ENCODE measurements at places on chromosomes 13 and 19. TPM values are rescaled to one million over a fixed set of nuclear protein-coding genes. Genes with fewer than 3 reads are reported as not detected.
A peak's percentile ranks its signal among the peaks of the same experiment; 100 is the strongest.

ELANE gene
- total RNA-seq = not detected

ZNF226 gene
- total RNA-seq = 8.8 TPM

LRRC8E gene
- 11.9 TPM for total RNA-seq

GPR12 gene
- total RNA-seq = not detected

TNFRSF19 gene
- 0.27 TPM for total RNA-seq

DNA sequence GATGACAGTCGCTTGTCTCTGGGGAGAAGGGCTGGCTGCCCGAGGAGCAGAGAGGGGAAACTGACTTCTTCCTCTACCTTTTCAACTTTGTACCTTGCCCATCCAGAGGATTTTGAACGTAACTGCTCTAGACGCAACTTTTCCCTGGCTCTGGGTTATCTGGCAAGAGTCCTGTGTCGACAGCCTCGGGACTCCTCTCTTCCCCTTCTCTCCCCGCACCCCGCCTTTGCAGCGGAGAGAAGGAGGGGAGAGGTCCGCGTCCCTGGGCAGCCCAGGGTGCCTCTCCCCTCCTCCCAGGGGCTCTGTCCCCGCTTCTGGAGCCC lies 574 bp downstream of the SH3GL1 start:
- no peak for DNase-seq

- no peak for DNase-seq
Observed at GRCh38 chr13:105719859-105720258, 815.6 kb downstream of the EFNB2 start.

GRCh38 chr13:112803422-112803821 lies 113.6 kb downstream of the ATP11A start:
- no peak for DNase-seq

DNA sequence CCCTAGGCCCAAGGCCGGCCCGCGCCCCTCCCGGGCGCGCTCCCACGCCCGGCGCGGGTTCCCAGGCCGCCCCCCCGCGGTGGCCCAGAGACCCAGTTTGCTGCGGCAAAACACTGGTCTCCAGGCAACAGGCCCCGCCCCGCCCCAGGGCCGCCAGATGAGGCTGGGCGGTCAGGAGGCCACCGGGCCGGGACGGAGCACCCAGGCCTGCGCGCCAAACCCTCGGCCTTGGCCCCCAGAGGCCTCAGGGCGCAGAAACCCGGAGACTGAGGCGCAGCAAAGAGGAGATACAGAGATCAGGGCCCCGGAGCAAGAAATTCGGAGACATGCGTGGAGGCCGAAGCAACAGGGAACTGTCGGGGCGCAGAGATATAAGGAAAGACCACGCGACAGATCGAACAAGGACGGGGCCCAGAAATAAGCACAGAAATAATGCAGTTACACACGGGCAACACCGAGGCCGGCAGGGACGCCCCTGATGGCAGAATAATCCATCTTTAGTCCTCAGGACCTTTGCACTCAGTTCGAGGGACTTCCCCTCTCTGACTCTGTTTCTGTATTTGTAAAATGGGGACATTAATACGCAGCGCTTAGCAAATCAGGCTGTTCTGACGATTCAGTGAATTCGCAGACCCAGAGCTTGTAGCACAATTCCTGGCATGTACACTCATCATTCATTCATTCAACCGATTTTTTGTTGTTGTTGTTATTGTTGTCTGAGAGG lies 20.8 kb upstream of the ERCC1 start:
- peak; percentile 86 for DNase-seq

DNA sequence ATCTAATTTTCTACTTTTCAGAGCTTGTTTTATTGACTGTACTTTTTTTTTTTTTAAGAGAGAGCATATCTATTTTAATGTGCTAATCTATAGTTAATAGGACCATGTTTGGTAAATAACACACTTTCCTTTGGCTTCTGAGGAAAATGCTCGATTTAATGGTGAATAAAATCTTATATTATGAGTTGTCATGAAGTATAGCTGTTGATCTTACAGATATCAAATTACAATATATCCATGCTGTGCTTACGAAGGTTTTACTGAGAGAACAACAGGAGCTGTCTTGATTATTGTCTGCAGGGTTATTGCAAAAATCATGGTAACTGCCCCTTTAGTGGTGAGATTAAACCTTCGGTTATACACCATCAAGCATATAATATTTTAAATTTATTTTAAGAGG lies 29.6 kb downstream of the URI1 start:
- DNase-seq = no peak

GRCh38 chr13:94711561-94712286 lies 621 bp downstream of the SOX21 start:
- DNase-seq = peak; percentile 37

- DNase-seq = no peak
Observed at GRCh38 chr13:33283195-33283911, 2.2 kb downstream of the STARD13 start.

DNA sequence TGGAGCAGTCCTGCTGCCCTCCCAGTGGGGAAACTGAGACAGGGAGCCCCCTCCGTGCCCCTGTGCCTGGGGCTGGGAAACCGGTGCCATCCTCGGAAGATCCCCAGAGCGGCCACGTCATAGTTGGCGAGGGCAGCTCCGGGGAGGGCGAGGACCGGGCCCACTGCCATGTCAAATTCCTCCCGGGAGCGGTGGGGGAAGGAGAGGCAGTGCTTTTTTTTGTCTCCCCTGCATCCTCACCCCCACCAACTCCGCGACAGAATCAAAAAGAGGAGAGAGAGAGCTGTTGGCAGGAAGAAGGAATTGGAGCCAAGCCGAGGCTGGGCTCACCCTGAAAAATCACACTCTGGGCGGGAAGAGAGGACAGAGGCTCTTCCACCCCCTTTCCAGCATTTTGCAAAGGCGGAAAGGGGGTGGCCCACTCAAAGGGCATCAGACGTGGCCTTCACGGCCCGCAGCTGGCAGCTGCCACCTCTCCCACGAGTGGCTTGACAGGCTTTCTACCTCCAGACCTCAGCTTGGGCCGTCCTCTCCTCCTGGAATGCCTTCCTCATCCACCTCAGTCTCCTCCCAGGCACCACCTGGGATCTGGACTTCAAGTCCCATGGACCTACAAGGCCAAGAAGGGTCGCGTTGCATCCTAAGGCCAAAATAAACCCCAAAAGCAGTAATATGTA lies 19.6 kb upstream of the NFIC start:
- DNase-seq = peak; percentile 89

DNA sequence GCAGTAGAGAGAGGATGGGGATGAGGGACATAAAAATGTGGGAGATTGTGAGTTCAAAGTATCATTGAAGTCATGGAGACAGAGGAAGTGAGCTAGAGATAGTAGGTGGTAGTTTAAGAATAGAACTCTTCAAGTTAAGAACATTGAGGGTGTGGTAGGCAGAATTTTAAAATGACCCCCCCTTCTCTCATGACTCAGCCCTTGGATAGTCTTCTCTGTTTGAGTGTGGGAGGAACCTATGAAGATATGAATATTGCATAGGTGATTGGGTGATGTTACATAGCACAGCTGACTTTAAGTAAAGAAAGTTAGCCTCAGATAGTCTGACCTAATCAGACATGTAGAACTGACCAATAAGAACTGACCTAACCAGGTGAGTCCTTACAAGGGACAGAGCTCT lies 418.6 kb downstream of the FOXO1 start:
- DNase-seq = no peak

GRCh38 chr13:110221406-110222117 lies 85.4 kb downstream of the COL4A1 start:
- no peak for DNase-seq

- DNase-seq = no peak
Observed at GRCh38 chr19:18306888-18307260, 16.0 kb downstream of the LSM4 start.

- no peak for DNase-seq
Observed at GRCh38 chr13:50635504-50635903, 208.0 kb downstream of the DLEU7 start.

DNA sequence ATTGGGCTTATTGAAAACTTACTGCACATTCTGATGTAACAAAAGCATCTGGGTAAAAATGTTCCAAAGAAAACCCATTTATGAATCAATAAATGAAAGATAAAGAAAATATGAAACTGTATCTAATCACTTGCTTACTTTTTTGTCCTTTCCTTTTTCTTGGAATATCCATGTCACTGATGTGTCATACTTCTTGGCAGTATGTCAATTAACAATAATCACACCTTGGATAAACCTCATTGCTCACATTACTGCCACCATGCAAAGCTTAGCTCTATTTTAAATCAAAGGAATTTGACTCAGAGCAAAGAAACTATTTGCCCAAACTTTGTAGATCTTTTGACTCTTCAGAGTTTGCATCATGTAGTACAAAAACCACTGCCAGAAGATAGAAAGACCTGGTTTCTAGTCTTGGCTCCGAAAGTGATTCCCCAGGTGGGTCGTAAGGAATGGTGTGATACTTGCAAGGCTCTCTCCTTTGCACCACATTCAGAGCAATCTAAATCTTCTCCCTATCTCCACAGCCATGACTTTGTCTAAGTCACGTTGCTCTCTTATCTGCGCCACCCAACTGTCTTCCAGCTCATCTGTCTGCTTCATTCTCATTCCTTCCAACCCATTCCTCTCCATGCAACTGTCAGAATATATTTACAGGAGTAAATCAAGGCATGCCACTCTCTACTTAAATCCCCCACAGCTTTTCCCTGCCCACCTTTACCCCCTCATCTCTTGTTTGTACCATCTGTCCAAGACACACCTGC lies 311.9 kb downstream of the COG6 start:
- no peak for DNase-seq

DNA sequence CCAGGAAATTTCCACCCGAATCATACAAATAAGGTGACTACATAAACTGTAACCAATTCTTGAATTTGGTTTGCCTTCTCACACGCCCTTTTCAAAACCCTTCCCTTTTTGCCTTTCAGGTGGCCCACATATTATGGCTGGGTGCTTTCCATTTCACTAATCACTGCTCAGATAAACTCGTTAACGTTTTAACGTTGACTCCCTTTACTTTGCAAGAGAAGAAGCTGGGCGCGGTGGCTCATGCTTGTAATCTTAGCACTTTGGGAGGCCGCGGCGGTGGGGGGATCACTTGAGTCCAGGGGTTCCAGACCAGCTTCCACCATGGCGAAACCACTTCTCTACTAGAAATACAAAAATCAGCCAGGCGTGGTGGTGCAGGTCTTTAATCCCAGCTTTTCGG lies 19.8 kb upstream of the ZNF91 start:
- no peak for DNase-seq

DNA sequence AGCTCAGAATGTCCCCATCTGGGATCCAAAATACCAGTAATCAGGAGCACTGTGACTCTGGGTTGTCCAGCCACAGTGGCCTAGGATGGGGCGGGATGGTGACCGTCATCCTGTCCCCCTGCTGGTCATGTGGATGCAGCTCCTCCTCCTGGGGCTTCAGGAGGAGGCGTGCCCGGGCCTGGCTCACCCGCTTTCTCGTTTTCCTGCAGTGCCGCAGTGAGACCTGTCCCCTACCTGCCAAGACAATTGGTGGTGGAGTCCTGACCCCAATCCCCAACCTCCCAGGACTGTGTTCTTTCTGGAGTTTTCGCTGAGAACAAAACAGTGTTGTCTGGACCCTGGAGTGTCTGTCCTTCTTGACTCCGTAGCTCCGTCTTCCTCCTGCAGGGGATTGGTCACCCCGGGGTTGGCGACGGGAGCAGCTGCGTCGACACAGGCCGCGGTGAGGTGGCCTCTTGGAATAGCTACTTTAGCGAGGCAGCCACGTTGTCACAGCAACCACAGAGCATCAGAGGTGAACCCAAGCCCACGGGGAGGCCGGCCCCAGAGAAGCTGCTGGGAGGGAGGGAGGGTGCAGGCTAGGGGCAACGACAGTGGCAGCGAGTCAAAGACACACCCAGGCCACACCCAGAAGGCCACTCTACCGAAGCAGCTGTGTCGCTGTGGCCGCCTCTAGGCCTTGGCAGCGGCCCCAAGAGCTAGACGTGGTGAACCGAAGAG lies 10.2 kb upstream of the EMC10 start:
- no peak for DNase-seq

DNA sequence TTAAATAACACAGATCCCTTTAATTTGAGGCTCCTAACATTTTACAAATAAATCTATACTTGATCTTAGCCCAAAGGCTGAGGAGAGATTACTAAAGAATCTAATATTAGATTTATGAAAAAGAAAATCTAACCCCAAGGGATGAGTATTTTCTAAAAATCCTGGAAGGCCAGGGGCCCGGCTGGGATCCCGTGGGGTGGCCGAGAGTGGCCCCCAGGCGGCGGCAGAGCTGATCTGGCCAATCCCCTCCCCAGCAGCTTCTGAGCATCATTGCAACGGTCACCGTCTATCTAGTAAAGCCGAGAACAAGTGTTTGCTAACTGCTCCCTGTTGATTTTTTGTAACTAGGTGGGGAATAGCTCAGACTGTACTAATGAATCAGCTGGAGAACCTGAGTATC lies 37.5 kb downstream of the ADPRHL1 start:
- no peak for DNase-seq

DNA sequence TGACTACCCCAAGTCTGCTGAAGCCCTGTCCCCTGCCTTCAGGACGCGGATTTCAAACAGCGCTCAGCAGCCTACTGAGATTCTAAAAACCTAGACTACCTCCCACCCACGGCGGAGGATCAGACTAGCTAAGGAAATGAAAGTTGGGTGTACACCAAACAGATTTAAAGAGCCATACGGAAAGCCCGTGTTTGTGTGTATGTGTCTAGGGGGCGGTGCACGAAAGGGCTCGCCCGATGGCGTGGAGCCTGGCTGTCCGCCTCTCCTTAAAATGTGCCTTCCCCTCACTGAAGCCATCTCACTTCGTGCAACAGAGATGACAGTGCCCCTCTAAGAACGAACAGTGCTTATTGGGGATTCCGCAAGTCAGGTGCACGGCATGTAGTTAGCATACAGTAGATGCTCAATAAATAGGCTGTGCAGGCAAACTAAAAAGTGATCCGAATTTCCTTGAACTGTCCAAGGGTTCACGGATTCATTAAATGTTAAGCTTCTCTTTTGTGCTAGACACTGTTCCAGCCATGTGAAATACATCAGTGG lies 639 bp downstream of the LENG1 start:
- no peak for DNase-seq

DNA sequence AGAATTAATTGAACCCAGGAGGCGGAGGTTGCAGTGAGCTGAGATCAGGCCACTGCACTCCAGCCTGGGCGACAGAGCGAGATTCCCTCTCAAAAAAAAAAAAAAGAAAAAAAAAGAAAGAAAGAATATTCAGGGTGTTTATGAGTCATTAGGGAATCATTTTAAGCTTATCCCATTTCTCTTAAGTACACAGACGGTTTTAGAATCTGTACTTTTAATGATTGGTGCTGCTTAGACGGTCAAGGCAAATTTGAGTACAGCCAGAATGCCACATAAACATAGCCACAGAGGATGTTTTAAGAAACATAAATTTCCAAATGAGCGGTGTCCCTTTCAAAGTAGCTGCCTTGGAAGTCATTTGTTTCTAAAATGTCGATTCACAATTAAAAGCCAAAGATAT lies 2.6 kb downstream of the SPRYD7 start:
- DNase-seq = no peak

Measured in MG63 (cell line).